ENCODE measurements at places on chromosomes 16 and 17.

- DNase-seq = no peak
These were observed 12.7 kb upstream of the NSMCE1 start for GRCh38 chr16:27281243-27281642.

DNA sequence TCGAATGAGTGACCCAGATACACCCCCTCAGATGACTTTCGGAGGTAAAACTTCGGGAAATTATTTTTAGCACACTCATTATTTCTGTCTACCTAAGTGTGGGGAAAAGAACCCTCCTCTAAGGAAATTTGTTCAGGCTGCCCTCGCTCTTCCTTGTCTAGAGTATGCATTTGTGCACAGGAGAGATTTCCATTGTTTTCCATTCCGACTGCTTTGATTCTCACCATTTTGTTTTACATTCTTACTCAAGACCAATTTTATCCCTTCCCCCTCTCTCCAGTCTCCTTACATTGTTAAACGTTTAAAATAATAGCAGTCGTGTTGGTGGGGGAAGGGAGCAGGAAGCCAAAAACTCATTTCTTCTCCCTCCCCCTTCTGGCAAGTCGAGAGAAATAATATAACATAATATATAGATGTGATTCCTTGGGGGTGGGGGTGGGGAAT lies 1.5 kb upstream of the CHD3 start:
- no peak for DNase-seq

DNA sequence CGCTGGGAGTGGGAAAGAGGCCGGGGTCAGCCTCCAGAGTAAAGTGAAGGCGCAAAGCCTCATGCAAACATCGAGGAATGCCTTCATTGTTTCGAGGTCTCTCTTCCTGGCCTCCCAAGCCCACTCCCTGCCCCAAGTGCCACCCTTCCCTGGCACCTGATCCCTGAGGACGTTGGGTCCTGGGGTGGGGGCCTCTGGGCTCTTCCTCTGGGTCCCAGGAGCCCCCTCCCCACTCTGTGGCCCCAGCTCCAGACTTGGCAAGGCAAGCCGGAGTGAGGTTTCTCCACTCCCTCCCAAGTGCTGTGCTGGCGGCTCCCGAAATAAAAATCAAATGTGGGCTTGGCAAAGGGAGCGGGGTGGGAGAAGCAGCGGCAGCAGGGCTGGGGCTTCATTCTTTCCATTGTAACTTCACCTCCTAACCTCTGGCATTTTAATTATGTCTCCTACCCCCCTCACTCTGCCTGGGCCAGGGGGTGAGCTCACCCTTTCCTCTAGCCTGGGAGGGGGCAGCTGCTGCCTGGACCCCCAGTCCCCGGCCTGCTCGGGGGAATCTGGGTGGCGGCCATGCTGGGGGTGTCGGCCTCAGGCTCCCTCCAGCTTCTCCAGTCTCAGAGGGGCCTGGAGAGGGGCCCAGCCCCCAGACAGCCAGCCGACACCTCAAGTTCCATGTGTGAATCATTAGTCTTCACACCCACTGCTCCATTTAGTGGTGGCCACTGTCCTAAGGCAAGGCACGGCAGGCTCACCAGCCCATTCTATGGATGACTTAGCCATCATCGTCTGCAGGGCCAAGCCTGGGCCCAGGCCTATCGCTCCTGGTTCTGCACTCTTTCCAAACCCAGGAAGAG lies 14.6 kb upstream of the TMEM92 start:
- no peak for DNase-seq

GRCh38 chr16:50172195-50172922 lies 19.3 kb downstream of the TENT4B start:
- DNase-seq = no peak

DNA sequence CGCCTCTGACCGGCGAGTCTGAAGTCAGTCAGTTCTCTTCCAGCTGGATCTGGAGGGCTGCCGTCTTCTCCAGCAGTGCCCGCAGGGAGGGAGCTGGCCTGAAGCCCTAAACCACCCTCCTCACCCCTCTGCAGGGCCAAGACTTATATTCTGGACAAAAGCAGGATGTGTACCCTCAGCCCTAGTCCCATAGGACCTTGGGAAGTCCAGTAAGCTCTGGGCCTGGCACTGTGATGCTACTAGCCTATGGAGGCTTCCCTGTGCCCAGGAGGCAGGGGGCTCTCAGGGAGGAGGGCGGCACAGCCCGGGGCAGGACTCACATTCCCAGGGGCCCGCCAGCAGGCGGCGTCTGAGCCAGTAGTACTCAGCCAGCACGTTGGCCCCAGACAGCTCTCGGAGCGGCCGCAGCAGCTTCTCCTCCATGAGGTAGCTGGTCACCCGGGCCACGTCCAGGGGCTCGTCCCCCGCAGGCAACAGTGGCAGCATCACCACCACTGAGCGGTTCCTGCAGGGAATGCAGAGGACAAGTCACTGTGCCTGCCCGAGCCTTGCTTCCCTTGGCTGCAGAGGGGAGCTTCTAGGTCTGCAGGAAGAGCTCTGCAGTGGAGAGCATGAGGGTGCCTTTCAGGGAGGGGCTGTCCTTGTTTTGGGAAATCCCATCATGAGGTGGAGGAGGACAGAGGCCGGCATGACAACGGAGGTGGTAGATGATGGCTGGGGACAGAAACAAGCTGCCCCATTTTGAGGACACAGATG lies 41.7 kb downstream of the RMI2 start:
- no peak for DNase-seq

DNA sequence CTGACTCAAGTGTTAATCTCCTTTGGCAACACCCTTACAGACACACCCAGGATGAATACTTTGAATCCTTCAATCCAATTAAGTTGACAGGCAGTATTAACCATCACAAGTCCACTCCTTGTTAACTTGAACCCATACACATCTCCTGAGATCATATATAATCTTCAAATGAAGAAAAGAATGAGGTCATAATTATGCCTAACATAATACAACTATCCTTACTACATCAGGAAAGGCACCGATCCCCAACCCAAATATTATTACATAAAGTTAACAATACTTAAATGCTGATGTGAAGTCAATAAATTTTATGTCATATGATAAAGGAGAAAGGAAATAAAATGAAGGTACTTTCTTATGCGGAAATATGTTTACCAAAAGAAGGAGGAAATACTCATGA lies 649.9 kb downstream of the KCNJ2 start:
- no peak for DNase-seq

DNA sequence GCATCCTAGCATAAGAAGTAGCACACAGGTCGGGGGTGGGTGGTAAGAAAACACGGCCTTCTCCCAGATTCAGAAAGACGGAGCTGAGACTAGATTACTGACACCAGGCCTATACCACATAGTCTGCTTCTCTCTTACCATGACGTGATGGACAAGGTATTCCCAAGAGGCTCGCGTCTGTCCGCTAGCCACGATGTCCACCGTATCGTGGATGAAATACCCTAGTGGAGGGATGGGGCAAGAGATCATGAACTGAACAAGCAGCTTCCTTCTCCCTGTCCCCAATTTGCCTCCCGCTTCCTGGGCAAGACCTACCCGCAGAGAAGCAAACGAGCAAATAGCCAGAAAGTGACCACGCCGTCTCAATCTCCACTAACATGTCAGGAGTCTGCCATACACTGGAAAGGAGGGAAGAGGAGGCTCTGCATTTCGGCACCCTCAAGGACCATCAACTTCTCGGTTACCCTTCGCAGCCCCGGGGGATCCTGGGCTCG lies 820 bp downstream of the TLCD1 start:
- no peak for DNase-seq

- no peak for DNase-seq
These were observed 32.2 kb downstream of the FZD2 start for GRCh38 chr17:44589316-44590071.

DNA sequence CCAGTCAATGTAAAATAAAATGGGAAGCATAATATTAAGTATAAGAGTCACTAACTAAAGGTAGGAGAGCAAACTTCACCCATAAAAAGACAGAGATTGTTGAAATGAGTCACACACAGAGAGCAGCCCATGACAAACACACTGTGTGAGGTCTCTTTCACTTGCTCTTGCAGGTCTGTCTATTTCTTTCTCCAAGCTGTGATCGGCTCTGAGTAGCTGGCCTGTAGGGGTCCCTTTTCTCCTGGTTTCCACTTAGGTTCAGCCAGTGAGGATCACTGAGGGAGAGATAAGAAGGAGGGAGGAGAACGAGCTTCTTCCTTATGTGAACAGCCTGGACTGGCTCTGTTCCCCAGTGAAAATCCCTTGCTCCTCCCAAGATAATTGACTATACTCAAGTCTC lies 133.7 kb upstream of the HS3ST3A1 start:
- no peak for DNase-seq

DNA sequence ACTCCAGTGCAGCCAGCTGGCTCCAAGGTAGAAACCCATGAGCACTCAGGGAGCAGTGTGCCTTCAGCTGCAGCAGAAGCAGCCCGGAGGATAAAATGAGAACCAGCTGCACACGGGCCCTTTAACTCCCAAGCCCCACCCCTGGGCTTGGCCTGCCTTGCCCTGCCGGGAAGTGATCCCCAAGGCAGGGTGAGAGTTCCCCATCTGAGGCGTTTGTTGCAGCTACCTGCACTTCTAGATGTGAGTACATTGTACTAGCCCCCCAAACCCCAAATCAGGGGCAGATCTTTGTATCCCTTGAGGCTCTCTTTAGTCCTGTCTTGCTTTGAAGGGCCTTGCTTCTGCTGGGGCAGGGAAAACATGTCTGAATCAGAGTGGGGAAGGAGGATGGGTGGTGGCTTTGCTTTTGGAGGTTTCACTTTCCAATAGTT lies at the start of gene MVP:
Gene MVP, plus strand, starts transcription at position 192 of the 431 bp plus-strand sequence. CDS start 10,088 bp downstream, outside the sequence.
- DNase-seq = no peak

GRCh38 chr17:82565551-82565950 lies 46.0 kb downstream of the FOXK2 start:
- DNase-seq = no peak

DNA sequence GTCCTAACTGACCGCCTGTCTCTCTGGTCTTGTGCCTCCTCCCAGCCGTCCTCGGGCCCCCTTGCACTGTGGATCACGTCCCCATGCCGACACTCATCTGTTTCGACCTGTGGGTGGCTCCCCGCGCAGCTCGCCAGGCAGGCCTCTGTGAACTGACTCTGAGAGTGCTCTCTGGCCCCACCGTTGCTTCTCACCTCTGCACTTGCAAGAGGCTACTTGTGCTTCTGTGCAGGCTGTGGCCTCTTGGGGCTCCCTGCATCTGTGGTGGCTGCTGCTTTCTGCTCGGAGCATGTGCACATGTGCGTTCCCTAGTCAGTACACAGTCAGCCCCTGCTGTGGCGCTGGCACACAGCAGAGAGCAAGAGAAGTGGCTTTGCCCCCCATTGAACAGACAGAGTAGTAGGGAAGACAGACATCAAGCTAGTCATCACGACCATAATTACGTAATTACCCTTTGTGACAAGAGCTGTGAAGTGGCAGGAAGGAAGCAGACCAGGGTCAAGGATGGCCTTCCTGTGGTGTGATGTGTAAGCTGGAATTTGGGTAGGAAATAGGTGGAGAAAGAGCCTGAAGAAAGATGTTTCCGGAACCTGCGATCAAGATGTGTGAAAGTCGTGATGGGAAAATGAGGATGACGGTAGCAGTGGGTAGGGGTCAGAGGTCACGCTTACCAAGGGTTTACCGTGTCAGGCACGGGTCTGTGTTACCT lies 256.0 kb upstream of the CACNG5 start:
- DNase-seq = no peak

Data from amygdala (tissue), 56 donors.